NCI-H2029 (cell line): ENCODE measurements at places on chromosomes 3 and 15.

DNA sequence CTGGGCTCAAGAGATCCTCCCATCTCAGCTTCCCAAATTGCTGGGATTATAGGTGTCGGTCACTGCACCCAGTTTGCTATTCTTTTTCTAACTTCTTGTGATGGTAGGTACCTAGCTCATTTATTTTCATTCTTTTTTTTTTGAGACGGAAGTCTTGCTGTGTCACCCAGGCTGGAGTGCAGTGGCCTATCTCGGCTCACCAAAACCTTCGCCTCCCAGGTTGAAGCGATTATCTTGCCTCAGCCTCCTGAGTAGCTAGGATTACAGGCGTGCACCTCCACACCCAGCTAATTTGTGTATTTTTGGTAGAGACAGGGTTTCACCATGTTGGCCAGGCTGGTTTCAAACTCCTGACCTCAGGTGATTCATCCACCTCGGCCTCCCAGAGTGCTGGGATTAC is 30.1 kb upstream of the RAD51 start:
- DNase-seq = no peak

- DNase-seq = no peak
These were observed 142.8 kb upstream of the PLSCR5 start for GRCh38 chr3:146747928-146748327.

GRCh38 chr3:188824566-188824965 is 347.2 kb upstream of the TPRG1 start:
- DNase-seq = no peak

GRCh38 chr3:3902161-3902560 is 102.9 kb downstream of the LRRN1 start:
- DNase-seq = no peak

DNA sequence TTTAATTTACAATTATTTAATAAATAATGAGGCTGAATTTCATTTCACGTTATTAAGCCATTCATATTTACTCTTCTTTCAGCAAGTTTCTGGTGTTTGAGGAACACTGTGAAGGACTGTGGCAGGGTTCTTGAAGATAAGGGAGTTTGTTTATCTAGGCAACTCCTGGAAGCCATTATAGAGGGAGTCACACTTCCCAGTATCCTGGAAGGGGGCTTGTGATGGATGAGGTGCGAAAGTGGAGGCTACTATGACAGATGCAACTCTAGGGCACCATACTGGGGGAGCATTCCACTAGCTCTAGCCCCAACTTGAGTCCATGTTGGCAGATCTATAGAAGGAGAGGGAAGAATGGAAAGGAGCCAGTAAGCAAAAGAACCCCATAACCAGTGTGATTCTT is 14.4 kb downstream of the CNOT10 start:
- no peak for DNase-seq

DNA sequence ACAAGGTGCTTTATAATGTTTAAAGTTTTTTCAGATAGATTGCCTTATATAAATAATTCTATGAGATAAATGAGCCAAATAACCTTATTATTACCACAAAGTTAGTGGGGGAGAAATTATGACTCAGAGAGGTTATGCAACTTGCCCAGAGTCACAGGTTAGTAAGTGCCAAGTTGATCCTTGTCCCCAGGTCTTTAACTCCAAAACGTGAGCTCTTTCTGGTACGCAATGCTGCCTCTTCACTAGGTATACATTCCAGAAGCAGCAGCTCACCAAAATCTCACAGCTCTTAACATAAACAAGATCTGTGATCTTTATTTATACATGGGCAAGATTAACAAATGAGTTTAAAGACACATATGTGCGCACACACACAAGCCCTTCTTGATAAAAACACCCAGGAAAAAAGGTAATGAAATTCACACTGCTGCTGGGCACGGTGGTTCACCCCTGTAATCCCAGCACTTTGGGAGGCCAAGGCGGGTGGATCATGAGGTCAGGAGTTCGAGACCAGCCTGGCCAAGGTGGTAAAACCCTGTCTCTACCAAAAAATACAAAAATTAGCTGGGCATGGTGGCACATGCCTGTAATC is 59.8 kb upstream of the NR2F2 start:
- no peak for DNase-seq

- no peak for DNase-seq
These were observed 239.5 kb downstream of the NAALADL2 start for GRCh38 chr3:175098644-175099043.

- no peak for DNase-seq
These were observed 103.5 kb downstream of the CBLB start for GRCh38 chr3:105765308-105765639.

DNA sequence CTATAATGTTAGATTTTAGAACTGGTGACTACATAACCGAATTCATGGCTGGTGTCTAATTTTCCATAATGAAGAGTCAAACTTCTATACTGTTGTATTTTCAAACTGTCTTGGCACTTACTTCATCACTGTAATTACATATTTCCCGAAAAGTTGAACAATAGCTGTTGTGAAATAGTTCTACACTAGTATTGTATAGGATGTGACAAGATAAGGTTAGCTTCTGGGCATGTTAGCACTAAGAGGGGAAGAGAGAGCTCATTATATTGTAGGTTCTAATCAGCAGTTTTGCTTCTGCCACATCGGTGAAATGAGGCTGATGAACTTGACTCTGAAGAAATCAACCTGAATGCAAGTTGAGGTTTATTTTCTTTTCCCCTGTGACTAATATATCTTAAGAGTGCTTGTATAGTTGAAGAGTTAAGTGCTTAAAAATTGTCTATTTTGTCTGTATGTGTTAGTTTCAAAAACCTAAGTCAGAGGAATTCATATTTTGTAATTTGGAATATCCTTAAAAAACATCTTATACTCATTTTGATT is 8.9 kb downstream of the GYG1 start:
- no peak for DNase-seq

DNA sequence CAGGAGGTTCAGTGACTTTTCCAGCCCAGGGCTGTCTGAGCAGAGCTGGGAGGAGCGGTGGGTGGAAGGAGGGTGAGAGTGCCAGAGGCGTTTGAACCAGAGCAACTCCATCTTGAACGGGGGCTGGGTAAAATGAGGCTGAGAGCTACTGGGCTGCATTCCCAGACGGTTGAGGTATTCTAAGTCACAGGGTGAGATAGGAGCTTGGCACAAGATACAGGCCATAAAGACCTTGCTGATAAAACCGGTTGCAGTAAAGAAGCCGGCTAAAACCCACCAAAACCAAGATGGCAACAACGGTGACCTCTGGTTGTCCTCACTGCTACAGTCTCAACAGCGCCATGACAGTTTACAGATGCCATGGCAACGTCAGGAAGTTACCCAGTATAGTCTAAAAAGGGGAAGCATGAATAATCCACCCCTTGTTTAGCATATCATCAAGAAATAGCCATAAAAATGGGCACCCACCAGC is 60.2 kb downstream of the ABTB1 start:
- DNase-seq = no peak

- no peak for DNase-seq
These were observed 92.1 kb upstream of the GADL1 start for GRCh38 chr3:30986551-30986950.

- DNase-seq = no peak
These were observed 24.4 kb downstream of the AVEN start for GRCh38 chr15:34014556-34014955.

- DNase-seq = no peak
These were observed 216.1 kb downstream of the OPA1 start for GRCh38 chr3:193809106-193809505.

DNA sequence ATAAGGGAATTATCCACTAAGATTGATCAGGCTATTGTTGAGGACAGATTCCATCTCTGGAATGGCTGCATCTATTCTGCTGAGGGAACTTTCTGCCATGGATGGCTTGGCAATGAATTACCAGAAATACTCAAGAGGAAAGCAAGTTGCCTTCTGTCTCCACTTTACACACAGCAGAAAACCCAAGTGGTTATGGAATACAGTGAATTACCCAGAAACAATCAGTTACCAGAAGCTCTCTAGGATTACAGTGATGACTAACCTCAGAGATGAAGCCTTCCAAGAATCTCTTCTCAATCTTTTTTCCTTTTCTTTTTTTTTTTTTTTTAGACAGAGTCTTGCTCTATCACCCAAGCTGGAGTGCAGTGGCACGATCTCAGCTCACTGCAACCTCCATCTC is 183.3 kb downstream of the WDR76 start:
- DNase-seq = no peak
